Stimulated activated CD4-positive, alpha-beta T cell treated with anti-CD3 and anti-CD28 coated beads, Interleukin-2, amount 100 ng/mL, for 48 hours (primary cell): ENCODE measurements at places on chromosomes 1 and 21.

- no peak for DNase-seq
These were observed 20.0 kb upstream of the EPHA2 start for GRCh38 chr1:16175610-16176553.

DNA sequence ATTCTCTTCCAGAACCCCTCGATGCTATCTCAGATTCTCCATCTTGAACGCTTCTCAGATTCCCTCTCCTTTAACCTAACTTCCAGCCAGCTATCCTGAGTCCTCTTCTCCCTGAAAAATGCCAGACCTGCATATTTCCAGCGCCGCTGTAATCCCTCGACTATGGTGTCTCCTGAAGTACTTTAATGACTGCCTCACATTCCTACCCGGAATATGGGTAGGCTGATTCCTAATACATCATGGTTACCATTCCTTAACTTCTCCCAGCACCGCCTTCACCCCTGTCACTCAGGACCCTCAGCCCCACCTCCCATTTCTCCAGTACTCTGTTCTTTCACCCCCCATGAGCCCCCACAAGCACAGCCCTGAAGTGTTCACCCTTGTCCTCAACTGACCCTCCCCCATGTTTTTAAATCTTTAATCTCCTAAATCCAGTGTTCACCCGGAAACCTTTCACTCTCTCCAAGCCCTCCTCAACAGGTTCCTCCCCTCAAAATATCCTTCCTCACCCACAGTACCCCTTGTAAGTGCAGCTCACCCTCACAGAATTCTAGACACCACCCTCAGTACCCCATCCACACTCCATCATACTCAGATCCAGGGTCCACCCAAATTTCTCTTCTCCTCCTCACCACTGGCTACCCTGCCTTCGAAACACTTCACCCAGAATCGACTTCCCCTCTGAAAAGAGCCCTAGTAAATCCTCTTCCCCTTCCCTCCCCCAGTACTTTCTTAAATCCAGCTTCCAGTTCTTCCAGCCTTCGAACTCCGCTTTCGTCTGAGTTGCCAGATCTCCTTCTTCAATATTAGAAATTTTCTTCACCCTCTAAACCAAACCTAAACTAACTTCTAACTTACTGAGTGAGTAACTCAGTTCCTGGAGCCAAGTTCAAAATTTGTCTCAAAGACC lies 922 bp downstream of the CPT2 start:
- DNase-seq = no peak

- DNase-seq = no peak
These were observed 170.1 kb downstream of the DHRS3 start for GRCh38 chr1:12447849-12448312.

DNA sequence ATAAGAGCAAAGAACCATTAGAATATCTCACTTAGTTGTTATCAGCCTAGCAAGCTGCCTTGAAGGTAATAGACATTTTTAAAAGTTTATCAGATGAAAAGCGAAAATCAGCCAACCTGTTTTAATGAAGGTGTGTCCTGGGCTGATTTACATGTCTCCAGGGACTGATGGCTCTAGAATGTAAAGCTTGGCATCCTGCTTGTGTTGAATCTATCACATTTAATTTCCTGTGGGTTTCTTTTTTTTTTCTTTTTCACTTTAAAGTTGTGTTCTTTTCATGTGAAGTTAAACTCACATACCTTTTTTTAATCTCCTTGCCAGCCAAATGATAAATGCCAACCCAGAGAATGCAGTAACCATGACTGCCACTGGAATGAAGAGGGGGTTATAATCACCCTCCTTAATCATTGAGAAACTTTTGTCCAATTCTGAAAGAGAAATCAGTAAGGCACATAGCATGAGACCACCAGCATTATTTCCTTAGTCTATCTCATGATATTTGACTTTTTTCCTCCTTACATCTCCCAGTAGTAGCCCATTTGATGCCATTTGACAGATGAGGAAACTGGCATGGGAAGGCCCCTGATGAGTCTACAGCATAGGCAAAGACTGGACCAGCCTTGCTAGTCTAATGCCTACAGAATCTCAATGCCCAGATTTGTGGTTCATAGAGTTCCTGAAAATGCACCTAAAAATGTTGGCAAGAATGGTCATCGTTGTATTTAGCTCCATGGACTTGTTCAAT lies 10.0 kb downstream of the SELL start:
- DNase-seq = no peak

- DNase-seq = no peak
These were observed 45.1 kb downstream of the TMEM53 start for GRCh38 chr1:44628962-44629756.

GRCh38 chr1:26822737-26823395 lies 3.6 kb upstream of the ZDHHC18 start:
- no peak for DNase-seq

DNA sequence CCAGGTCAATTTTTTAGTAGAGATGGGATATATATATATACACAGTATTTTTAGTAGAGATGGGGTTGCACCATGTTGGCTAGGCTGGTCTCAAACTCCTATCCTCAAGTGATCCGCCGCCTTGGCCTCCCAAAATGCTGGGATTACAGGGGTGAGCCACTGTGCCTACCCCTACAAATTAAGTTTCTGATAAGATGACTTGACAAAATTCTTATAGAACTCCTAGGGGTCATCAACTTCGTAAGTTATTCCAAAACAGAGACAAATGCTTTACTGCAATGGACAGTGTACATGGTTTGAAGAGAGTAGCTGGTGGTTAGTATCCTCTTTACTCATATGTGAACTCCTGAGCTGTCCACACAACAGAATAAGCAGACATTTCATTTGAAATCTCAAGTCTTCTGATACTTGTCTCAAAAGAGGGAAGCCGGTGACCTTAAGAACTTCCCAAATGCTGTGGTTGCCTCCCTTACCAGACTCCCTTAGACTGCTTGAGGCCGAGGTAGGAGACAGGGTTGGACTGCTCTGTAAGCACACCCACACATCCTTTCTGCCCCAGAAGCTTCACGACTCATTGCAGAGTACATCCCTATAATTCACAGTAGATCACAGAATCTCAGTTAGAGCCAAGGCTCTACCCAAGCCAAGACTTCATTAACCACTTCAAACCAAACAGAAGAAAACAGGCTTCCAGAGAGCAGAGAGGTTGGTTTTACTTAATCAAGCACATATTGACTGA lies 244.1 kb upstream of the IRF2BP2 start:
- no peak for DNase-seq

GRCh38 chr1:211632808-211633523 lies 42.5 kb downstream of the NEK2 start:
- no peak for DNase-seq

DNA sequence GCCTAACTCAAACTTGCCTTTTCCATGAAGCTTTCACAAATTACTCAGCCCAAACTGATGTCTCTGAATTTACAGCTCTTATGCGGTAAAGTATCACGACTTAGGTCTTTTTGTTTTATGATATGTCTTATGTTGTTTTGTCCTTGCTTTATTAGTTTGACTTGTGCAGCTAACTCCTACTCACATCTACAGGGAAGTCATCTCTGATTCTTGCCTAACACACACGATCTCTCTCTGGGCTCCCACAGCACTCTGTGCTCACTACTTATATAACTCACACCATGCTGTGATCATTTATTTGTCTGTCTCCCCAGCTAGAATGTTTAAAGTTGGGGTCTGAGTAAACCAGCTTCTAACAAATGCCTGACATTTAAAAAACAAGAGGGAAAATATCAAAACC lies 9.3 kb upstream of the PI4KB start:
- DNase-seq = no peak

GRCh38 chr1:173590557-173590956 lies 12.3 kb downstream of the SLC9C2 start:
- DNase-seq = no peak

DNA sequence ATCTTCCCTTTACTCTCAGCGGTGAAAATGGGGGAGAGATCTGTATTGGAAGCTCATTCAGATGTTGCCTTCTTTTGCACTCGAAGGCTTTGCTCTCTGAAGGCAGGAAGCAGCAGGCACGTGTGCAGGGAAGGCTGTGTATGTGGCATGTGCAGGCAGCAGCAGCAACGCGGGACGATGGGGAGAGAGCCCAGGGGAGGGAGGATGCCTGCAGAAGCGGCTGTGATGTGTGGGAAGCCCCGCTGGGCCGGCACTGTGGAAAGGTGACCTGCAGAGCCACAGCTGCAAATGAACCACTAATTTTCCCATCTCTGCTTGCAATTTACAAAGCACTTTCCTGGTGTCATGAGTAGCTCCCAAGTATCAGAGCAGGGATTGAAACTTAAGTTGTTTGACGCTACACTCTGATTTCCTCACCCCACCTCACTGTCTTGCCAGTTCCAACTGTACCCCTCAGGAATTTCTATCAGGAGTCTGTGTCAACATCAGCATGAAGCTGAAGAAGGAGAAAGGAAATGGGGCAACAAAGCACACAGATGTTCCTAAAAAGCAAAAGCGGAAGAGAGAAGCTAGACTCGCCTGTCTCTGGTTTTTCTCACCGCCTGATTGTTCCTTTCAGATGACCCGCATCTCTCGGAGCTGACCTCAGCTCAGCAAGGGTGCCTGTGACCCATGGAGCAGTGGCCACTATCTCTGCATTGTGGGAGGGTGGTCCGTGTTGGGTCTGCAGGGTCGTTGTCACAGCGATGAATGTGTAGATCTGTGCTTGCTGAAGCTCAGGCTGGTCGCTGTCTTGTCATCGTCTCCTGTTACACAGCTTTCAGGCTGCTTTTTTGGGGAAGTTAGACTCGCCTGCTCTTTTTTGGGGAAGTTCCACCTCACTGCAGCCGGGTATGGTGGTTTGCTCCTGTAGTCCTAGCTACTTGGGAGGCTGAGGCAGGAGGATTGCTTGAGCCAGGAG lies 156.1 kb downstream of the KIF26B start:
- DNase-seq = no peak

DNA sequence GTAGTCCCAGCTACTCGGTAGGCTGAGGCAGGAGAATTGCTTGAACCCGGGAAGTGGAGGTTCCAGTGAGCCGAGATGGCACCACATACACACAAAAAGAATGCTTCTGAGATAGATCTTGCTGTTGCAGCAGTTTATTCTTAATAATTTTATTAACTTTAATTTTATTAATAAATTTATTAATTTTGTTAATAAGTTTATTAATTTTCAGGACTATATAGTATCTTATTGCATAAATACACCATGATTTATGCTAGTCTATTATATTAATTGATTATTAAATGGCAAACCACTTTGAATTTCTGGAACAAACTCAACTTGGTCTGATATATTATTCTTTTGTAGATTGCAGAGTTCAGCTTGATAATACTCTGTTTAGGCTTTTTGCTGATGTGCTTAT lies 99.5 kb downstream of the CLIC6 start:
- no peak for DNase-seq

DNA sequence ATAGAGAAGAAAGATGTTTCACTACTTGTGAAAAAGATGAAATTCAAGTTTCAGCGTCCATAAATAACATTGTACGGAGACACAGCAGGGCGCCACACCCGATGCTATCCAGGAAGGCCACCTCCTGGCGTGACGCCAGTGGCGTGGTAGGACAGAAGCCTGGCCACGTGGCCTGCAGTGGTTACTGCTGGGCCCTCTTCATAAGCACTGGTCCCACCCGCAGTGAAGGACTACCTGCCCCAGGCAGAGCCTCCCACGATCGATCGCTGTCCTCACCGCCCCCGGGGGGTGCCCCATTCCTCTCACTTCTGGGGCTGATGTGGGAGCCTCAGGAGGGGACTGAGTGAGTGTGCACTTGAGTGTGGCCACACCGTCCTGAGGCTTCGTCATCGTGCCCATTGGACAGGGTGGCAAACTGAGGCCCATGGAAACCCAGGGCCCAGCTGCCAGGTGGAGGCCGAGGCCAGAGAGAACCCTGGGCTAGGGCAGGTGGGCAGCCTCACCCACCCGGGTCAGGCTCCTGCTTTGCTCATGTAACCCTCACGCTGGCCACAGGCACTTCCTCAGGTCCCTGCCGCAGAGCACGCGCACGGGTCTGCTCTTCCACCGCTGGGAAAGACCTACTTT lies 11.7 kb upstream of the HES5 start:
- DNase-seq = no peak

DNA sequence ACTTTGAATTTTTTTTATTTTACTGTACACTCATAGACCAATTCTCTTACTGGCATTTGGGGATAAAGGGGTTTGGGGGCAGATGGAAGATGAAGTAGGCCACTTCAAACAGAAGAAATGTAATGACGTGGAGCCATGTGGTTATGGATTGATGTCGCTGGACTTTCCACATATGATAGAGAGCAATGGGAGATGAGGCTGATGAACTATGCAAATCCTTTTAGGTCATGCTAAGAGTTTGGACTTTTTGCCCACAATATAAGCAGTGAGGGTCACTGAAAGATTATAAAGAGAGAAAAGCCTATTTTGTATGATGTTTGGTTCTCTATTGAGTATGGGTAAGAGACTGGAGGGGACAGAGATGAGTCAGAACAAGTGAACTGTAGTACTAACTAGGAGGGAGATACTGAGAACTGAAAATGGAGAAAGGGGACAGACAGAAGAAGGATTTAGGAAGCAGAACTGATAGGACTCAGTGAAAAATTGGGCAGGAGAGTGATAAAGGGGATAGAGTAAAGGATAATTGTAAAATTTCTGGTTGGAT lies 9.2 kb downstream of the C1orf21 start:
- DNase-seq = no peak

DNA sequence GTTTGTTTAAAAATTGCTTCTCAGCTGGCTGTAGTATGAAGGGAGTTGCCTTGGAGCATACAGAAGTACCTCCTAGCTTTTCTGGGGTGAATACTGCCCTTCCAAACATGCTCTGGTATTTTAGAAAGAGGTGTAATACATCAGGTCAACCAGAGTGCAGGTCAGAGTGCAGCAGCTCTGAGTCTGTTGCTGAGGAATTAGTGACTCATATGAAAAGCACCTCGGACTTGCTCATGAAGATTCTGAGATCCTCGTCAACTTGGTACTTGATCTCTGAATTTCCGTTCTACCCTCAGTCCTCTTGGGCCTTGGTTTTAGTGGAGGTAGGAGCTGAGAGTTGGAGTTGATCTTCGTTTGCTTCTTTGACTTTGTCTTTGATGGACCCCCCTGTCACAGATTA lies 67.3 kb downstream of the NOS1AP start:
- no peak for DNase-seq
